Epithelial cell of esophagus (primary cell): ENCODE measurements at places on chromosomes 11 and 22.

DNA sequence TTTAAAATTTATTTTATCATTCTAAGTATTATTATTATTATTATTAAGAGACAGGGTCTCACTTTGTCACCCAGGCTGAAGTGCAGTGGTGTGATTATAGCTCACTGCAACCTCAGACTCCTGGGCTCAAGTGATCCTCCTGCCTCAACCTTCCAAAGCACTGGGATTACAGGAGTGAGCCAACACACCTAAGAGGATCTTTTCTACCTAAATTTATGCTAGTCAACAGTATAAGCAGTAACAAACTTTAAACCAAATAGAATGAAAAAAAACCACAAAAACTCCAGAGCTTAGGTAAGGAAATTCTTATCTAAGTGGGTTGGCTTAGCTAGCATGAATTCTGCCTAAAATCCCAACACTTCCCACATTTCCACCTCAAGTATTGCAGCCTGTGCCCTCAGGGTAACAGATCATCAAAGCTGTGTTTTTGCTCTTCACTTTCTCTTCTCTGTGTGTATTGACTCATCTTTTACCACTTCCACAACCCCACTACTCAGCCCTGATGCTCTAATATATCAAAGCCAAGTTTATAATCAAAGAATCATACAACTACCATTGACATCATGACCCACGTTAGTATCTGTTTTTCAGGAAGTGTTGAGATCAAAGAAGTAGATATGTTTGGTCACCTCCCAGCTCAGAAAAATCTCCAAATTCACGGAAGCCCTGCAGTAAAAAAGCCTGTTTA, 93.7 kb upstream of the SPON1 start:
- DNase-seq: peak; percentile 62

DNA sequence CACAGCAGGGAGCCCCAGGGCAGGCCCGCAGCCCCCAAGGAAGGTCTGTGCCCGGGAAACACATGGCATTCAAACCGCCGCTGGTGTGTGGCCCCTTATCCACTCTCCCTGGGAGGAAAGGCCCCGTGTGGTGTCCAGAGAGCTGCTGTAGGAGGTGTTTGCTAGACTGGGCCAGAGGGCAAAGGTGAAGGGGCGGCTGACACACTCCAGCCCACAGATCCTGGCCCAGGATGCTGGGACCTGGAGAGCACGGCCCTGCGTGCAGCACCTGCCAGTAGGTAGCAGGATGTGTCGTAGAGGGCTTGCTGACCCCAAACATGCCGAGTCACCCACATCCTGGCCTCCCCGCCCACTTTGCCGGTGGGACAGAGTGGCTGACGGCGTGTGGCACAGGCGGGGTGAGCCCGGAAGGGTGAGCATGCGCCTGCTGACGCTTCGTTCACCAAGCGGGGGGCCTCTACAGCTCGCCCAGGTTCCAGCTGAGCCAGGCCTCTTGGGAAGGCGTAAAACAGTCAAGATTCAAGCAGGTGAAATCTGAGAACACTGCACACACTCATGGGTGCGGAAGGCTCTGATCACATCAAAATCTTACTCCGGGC, 11.0 kb downstream of the OSBPL5 start:
- DNase-seq: no peak

- no peak for DNase-seq
Measured at GRCh38 chr11:10484461-10485180, 29.6 kb downstream of the AMPD3 start.

GRCh38 chr22:33038836-33039235, 19.3 kb downstream of the SYN3 start:
- no peak for DNase-seq

DNA sequence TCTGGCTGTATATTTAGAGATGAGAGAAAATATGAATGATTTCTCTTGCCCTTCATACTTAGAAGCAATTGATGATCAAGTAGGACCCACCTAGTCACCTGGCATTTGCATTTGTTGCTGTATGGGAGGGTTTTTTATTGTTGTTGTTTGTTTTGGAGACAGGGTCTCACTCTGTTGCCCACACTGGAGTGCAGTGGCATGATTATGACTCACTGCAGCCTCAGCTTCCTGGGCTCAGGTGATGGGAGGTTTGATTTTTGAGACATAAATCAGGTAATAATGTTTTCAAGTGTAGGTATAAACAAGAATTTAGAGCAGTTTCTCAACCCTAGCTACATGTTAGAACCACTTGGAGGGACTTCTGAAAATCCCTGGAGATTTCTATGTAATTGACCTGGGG, 63.0 kb downstream of the TNRC6B start:
- DNase-seq: peak; percentile 24
